Skeletal muscle tissue (tissue), 5 donors: ENCODE measurements at places on chromosomes 16 and 17. TPM values are rescaled to one million over a fixed set of nuclear protein-coding genes. Genes with fewer than 3 reads are reported as not detected.

Gene MINK1
- 13.0 TPM for total RNA-seq

Gene METTL9
- 145 TPM for total RNA-seq

Gene CCL17
- not detected for total RNA-seq

Gene ZNF267
- 4.2 TPM for total RNA-seq

Gene KRTAP2-2
- total RNA-seq = not detected

Gene KRT14
- 1.0 TPM for total RNA-seq

Gene ABCA10
- total RNA-seq = 17.7 TPM

Gene SLC5A11
- total RNA-seq = not detected

Gene FOXN1
- not detected for total RNA-seq

Gene OR1A1
- not detected for total RNA-seq

Gene ABCC11
- not detected for total RNA-seq

Gene METTL16
- 13.6 TPM for total RNA-seq

Gene HEATR9
- total RNA-seq = not detected

Gene UTP4
- total RNA-seq = 18.3 TPM

Gene KRT27
- not detected for total RNA-seq

Gene SLC46A1
- 4.7 TPM for total RNA-seq

Gene TMIGD1
- not detected for total RNA-seq

Gene DUS1L
- total RNA-seq = 24.5 TPM

Gene MYH1
- 12.0 TPM for total RNA-seq

Gene OR3A3
- total RNA-seq = not detected

Gene ARL5C
- total RNA-seq = under 0.01 TPM

Gene CSH1
- not detected for total RNA-seq

Gene HBQ1
- total RNA-seq = 14.1 TPM

Gene ITGAX
- 1.0 TPM for total RNA-seq

Gene TMEM92
- not detected for total RNA-seq

Gene KRTAP2-3
- not detected for total RNA-seq

Gene HLF
- total RNA-seq = 4.7 TPM

Gene COQ7
- total RNA-seq = 25.1 TPM
